ENCODE measurements at places on chromosomes 5 and 9.

DNA sequence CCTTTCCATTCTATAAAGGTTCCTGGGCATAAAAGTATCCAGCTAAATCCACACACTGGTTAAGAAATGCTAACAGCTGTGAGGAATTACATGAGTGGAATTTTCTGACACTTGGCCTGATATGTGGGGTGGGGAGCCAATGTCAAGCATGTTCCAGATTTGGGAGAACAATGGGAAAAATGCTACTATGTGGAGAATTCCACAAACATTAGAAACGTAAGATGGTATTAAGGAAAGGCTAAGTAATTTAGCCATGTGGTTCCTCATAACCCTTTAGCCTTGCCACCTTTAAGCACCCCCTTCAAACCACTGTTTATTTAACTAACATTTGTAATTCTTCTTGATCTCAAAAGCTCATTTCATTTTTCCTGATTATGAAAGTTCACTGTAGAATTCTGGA is 149.2 kb downstream of the GNA14 start:
- no peak overlapping the region for H3K27ac ChIP-seq
- no peak for DNase-seq
- H3K36me3 ChIP-seq: no peaks in the 10 kb centered on the region
- H3K4me1 ChIP-seq: peaks cover 3% of the 10 kb centered on the region

- no peak overlapping the region for H3K27ac ChIP-seq
- no peak overlapping the region for H3K4me3 ChIP-seq
- no peaks in the 10 kb centered on the region for H3K4me1 ChIP-seq
- no peaks in the 10 kb centered on the region for H3K36me3 ChIP-seq
- no peaks in the 10 kb centered on the region for H3K27me3 ChIP-seq
Measured at GRCh38 chr9:33455945-33456344, 8.6 kb upstream of the AQP3 start.

GRCh38 chr9:34362614-34363214 is 14.0 kb downstream of the MYORG start:
- no peak overlapping the region for H3K4me3 ChIP-seq
- no peaks in the 10 kb centered on the region for H3K27me3 ChIP-seq
- no peak for DNase-seq
- no peak overlapping the region for H3K27ac ChIP-seq

DNA sequence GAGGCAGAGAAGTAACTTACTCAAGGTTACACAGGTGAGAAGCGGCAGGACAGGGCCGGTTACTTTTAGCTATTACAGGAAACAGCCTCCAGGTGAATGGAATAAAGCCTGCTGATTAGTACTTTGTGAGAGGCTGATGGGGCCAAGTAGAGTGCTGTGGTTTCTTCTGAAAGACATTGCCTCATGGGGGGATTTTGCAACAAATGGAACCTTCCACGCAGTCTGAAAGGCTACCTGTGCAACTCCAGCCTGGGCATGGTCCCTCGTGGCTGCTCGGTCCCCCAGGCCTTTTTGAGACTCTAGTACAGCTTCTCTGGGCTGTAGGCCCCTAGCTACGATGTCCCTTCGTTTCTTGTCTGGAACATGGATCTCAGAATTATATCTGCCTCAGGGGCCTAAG is 2.0 kb downstream of the TMEM268 start:
- H3K36me3 ChIP-seq: no peaks in the 10 kb centered on the region
- no peak for DNase-seq
- H3K4me1 ChIP-seq: peaks cover 48% of the 10 kb centered on the region
- no peak overlapping the region for H3K4me3 ChIP-seq
- H3K27ac ChIP-seq: no peak overlapping the region
